ENCODE measurements at places on chromosomes 2 and 18.

DNA sequence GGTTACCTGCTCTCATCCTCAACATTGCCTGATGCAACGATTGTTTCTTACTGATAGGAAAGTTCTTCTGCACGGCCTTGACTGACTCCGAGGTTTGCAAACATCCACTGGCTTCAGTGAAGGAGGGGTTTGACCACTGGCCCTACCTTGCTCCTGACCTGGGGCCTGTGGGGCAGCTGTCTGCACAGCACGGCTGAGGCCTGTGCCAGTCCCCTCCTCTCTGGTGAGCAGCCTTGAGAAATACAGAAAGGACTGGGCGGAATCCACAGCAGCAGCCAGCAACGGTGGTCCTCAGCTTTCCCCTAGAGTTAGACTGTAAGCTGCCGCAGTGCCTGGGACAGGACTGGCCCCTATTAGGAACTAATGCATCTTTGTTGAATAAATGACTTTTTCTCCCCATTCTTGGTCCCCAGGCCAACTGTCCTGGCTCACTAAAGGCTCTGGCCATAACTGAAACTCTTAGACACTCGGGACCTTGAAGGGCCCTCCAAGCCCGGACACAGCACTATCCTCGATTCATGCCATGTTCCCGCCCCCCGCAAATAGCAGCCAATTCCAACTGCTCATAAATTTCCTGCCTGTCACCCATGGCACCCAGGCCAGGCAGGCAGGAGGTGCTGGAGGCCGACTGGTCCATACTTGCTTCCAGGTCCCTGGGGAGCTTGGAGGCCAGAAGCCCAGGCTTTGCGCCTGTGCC is 26.7 kb downstream of the ATOH8 start:
- no peak for DNase-seq

GRCh38 chr2:219551441-219552381 is 7.9 kb downstream of the TMEM198 start:
- DNase-seq: no peak

DNA sequence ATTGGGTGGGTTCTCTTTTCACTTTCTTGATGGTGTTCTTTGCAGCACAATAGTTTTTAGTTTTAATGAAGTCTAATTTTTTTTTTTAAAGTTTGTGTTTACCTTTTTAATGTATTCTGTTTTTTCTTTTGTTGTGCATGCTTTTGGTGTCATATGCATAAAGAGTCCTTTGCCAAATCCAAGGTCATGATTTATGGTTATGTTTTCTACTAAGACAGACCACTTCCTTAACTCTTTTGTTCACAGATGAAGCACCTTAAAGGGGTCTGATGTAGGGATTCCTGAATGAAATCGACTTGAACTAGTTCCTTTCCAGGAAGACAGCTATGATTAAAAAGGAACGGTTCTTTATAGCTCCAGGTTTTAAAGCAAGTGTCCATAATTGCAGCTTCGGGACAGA is 23.1 kb downstream of the LPIN1 start:
- no peak for DNase-seq

DNA sequence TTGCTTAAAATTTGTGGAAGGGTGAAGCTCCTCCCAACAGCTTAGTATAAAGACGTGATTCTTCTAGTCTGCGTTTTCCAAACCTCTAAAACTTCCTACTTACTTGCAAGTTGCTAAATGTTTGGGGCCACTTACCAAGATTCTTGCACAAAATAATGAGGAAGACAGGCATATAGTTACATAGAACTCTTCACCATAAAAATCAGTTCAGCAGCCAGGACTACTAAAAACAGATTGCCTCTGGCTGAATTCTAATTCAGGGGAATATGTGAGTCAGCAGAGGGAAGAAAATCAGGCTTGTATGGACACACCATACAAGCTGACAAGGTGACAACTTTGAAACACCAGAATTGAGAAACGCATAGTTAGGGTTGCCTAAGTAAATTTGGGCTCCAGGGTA is 2.8 kb upstream of the PEX13 start:
- DNase-seq: no peak

DNA sequence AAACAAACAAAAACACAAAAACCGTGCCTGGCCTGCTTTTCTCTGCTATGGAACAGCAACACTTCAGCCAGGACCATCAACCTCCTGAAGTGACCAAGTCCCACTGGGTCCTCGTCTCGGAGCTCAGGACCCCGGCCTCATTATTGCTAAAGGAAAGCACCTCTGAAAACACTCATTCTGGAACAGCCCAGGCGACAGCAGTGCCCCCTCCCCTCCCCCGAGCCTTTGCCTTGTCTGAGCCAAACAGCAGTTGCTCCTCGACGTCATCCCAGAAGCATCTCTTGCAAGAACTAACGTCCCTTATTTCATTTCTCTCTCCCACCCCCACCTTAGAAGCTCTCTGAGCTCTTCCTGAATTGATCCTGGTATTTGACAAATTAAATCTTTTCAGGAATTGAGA is 27.4 kb downstream of the APCDD1 start:
- DNase-seq: no peak

Data from anterior cingulate cortex (tissue), 58 donors.